Activated naive CD4-positive, alpha-beta T cell treated with anti-CD3 and anti-CD28 coated beads for 36 hours (primary cell): ENCODE measurements at places on chromosomes 4 and X.

GRCh38 chrX:106952988-106953387, 32.8 kb downstream of the CLDN2 start:
- no peak for DNase-seq

DNA sequence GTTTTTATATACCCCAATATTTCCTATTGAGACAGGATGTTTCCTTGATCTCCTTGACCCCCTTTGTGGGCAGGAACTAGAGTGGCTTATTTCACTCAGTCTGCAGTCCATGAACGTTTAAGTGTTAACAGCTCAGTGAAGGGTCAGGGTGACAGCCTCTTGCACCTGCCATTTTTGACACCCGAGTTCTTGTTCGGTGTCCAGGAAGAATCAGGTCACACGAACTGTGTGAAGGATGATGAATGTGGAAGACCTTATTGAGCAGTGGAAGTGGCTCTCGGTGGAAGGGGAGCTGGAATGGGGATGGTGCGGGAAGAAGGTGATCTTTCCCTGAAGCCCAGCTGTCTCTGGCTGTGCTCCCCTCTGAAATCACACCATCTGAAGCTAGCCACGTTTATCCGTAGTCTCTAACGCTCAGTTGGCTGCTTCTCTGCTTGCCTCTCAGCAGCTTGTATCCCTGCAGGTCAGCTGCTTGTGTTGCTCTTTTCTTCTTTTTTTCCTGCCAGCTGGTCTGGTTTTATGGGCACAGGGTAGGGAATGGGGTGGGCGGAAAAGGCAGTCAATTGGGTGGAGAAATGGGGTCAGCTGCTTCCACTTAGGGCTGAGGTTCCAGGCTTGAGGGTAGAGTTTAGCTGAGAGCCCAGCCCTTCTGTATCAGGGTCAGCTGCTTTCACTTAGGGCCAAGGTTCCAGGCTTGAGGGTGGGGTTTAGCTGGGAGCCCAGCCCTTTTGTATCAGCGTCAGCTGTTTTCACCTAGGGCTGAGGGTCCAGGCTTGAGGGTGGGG, 29.0 kb upstream of the CCNG2 start:
- DNase-seq = no peak

GRCh38 chrX:456551-457291, 70.0 kb upstream of the PPP2R3B start:
- no peak for DNase-seq

GRCh38 chr4:22848332-22848731, 155.6 kb downstream of the GBA3 start:
- no peak for DNase-seq

GRCh38 chrX:46793386-46794143, 34.6 kb upstream of the SLC9A7 start:
- no peak for DNase-seq

- DNase-seq = no peak
Measured at GRCh38 chrX:148298737-148299136, 201.7 kb upstream of the AFF2 start.

DNA sequence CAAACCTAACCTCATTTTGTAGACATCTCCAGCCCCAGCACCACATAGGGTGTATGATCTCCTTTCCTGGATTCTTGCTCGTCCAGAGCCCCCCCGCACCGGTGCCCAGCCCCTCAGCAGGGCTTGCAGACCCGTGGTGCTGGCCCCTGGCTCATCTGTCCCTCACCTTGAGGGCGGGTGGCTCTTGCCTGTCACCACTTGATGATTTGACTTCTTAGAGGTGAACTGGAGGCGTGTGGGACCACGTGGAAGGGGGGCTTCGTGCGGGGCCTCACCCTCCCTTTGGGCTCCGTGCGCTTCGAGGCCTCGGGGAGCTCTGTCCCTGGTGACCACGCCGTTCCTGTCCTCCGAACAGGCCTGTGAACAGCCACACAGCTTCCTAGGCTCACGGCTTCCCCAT, 15.5 kb downstream of the UVSSA start:
- no peak for DNase-seq
